ENCODE measurements at places on chromosomes 5 and 9. TPM values are rescaled to one million over a fixed set of nuclear protein-coding genes. Genes with fewer than 3 reads are reported as not detected.

C8G gene
- total RNA-seq: not detected

PCDHA7 gene
- total RNA-seq: 0.06 TPM

TICAM2 gene
- 0.63 TPM for total RNA-seq

CDKN2A gene
- 5.4 TPM for total RNA-seq

CD180 gene
- not detected for total RNA-seq

CNTLN gene
- total RNA-seq: 6.6 TPM

ELOVL7 gene
- total RNA-seq: 0.38 TPM

INIP gene
- 9.7 TPM for total RNA-seq

FGF1 gene
- total RNA-seq: 0.44 TPM

PDZD2 gene
- total RNA-seq: 7.0 TPM

GNA14 gene
- 2.6 TPM for total RNA-seq

SMIM33 gene
- total RNA-seq: not detected

PCDHAC1 gene
- total RNA-seq: not detected

LCN1 gene
- not detected for total RNA-seq

IFNK gene
- total RNA-seq: not detected

C9orf153 gene
- total RNA-seq: not detected

ST8SIA4 gene
- 9.4 TPM for total RNA-seq

HTR4 gene
- total RNA-seq: not detected

CD14 gene
- 3.2 TPM for total RNA-seq

PDE6A gene
- total RNA-seq: 0.06 TPM

SLC6A19 gene
- not detected for total RNA-seq

RAD1 gene
- 23.8 TPM for total RNA-seq

ANKH gene
- total RNA-seq: 23.2 TPM

SPATA31E1 gene
- not detected for total RNA-seq

PCDHA5 gene
- under 0.01 TPM for total RNA-seq

MFAP3 gene
- total RNA-seq: 121 TPM

DNAI1 gene
- total RNA-seq: not detected

FAM78A gene
- total RNA-seq: 5.3 TPM

C9orf43 gene
- total RNA-seq: 0.16 TPM

OR1Q1 gene
- not detected for total RNA-seq

RASGEF1C gene
- not detected for total RNA-seq

LECT2 gene
- total RNA-seq: not detected

KIAA1958 gene
- 5.4 TPM for total RNA-seq

SEMA5A gene
- 0.31 TPM for total RNA-seq

REXO4 gene
- 14.6 TPM for total RNA-seq

TAF11L6 gene
- total RNA-seq: not detected

PCDHGA9 gene
- total RNA-seq: 0.97 TPM

TPM2 gene
- total RNA-seq: 17.1 TPM

ETF1 gene
- total RNA-seq: 91.3 TPM

NDUFS6 gene
- 36.1 TPM for total RNA-seq

CER1 gene
- not detected for total RNA-seq

CSF1R gene
- total RNA-seq: not detected

LOX gene
- 90.4 TPM for total RNA-seq

PRR16 gene
- not detected for total RNA-seq

GABBR2 gene
- total RNA-seq: 0.63 TPM

SREK1IP1 gene
- 8.7 TPM for total RNA-seq

POU5F2 gene
- total RNA-seq: 0.49 TPM

SLC34A3 gene
- total RNA-seq: not detected

FSD1L gene
- total RNA-seq: 2.1 TPM

SREK1 gene
- 38.7 TPM for total RNA-seq

MOCS2 gene
- 14.2 TPM for total RNA-seq

SPARC gene
- total RNA-seq: 760 TPM

KIF24 gene
- total RNA-seq: 2.3 TPM

GNAQ gene
- 29.3 TPM for total RNA-seq

CRB2 gene
- not detected for total RNA-seq

Measured in bladder microvascular endothelial cell (primary cell).